Activated T-cell treated with anti-CD3 and anti-CD28 coated beads, Interleukin-2, amount 50 U/mL, for 72 hours (primary cell): ENCODE measurements at places on chromosomes 1 and 21. TPM values are rescaled to one million over a fixed set of nuclear protein-coding genes. Genes with fewer than 3 reads are reported as not detected.

OLFM3 gene
- total RNA-seq = not detected

C1orf94 gene
- not detected for total RNA-seq

KCNE1 gene
- 0.37 TPM for total RNA-seq

CRNN gene
- total RNA-seq = not detected

DNA sequence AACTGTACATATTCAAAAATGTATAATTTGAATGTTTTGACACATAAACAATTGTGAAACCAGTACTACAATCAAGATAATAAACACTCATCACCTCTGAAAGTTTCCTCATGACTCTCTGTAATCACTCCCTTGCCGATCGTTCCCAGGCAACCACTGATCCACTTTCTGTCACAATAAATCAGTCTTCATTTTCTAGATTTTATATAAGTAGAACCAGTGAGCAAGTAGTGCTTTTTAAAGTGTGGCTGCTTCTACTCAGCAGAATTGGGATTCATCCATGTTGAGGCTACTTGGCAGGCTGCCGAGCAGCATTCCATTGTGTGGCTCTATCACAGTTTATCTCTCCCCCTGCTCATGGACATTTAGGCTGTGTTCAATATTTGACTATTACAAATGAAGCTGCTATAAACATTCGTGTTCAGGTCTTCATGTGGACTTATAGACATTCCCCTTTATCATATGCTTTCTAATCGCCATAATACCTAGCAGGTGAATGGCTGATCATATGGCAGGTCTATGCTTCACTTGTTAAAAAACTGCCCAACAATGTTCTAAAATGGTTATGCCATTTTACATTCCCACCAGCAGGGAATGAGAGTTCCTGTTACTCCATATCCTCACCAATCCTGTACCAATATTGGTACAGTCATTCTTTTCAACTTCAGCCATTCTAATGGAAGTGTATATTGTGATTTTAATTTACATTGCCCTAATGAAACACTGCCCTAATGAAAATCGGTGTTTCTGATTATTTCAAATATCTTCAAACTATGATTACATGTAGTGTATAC is 20.5 kb downstream of the TEX38 start:
- peaks cover 11% of the 10 kb centered on the region for H3K36me3 ChIP-seq
- peaks cover 6% of the 10 kb centered on the region for H3K4me1 ChIP-seq
- no peak overlapping the region for H3K4me3 ChIP-seq

GRCh38 chr1:61083013-61083806 is 849 bp downstream of the NFIA start:
- peaks cover 3% of the 10 kb centered on the region for H3K36me3 ChIP-seq
- H3K27ac ChIP-seq = no peak overlapping the region
- DNase-seq = peak; percentile 39
- H3K27me3 ChIP-seq = peaks cover 30% of the 10 kb centered on the region

DNA sequence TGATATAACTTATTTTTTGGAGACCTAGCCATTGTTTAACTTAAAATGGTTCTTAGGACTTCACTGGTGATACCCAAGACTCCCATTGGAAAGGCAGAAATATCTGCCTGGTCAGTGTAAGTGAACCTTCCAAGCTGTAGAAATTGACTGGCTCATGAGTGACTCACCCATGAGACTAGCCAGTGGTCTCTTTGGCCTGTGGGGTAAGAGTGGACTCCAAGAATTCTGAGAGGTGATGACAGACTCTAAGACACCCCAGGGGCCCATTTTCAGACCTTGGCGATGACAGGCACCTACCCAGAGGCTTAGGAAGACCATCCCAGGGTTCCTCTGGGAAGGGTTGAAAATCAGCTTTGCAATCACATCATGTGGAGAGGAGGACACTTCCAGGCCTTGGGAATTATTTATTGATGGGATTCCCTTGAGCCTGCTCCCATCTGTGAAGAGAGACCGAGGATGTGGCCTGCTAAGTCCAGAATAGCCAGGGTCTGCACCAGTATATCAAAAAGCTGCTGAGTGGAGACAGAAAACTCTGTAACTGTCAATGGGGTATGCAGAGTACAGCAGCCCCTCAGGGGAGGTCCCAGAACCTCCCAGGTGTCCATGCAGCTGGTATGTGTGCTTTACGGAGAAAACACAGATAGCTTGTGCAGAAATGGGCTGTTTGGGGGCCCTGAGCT is 78.9 kb downstream of the KAZN start:
- no peak overlapping the region for H3K4me3 ChIP-seq
- H3K27me3 ChIP-seq = peaks cover 5% of the 10 kb centered on the region
- DNase-seq = no peak
- H3K27ac ChIP-seq = no peak overlapping the region

GRCh38 chr21:30234643-30235042 is 18.7 kb upstream of the CLDN8 start:
- H3K4me3 ChIP-seq = no peak overlapping the region
- H3K4me1 ChIP-seq = no peaks in the 10 kb centered on the region
- H3K36me3 ChIP-seq = no peaks in the 10 kb centered on the region

DNA sequence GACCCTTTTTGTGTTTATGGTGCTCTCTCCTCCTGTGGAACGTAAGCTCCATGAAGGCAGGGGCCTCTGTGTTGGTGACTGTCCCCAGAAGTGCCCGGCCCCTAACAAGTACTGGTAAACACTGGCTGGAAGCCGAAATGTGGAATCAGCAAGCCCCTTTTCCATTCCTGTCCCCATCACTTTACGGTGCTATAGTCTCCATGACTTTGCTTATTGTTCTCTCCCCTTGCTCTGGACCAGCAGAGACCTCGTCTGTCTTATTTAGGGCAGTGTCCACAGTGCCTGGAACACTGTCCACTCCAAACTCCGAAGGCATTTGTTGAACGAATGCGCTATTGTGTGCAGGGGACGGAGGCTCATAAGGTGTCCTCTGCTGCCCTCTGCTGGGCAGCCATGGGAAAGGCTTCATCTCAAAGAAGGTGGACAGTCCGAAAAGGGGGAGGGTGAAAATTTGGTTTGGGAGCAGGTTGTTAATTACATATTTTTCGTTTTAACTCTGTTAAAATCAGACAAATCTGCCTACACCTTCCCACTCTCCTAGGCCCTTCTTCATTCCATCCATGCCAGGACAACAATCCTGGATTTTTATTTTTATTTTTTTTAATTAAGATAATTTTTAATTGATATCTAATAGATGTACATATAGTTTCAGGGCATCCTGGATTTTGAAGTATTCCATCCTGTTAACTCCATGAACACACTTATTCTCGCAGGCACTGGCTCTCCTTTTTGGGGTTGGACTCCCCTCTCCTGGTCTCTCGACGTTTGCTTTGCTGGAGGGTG is 115.6 kb downstream of the PGBD5 start:
- peaks cover 26% of the 10 kb centered on the region for H3K4me1 ChIP-seq
- DNase-seq = peak; percentile 75
- H3K36me3 ChIP-seq = no peaks in the 10 kb centered on the region
- H3K4me3 ChIP-seq = no peak overlapping the region
- peaks cover 18% of the 10 kb centered on the region for H3K27me3 ChIP-seq
- H3K27ac ChIP-seq = no peak overlapping the region

GRCh38 chr21:26405735-26406361 is 167.2 kb downstream of the CYYR1 start:
- H3K27ac ChIP-seq = no peak overlapping the region
- H3K4me3 ChIP-seq = no peak overlapping the region
- peaks cover 9% of the 10 kb centered on the region for H3K4me1 ChIP-seq
- H3K36me3 ChIP-seq = no peaks in the 10 kb centered on the region
- H3K27me3 ChIP-seq = no peaks in the 10 kb centered on the region

DNA sequence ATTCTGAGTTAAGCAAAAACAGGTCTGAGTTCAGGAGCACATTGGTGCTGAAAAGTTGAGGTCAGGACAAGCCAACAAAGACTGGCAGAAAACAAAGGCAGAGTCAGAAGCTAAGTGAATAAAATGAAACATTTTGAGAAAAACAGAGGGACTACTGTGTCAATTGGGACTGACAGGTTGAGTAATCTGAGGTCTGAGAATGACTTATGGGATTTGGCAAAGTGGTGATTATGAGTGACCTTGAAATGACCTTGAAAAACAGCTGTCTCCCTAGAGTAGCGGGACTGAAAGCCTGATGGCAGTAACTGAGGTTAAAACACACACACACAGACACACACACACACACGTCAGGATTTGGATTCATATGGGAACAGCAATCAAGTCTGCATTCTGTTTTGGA is 8.8 kb upstream of the COG2 start:
- peaks cover 20% of the 10 kb centered on the region for H3K27me3 ChIP-seq
- DNase-seq = no peak
- H3K4me1 ChIP-seq = no peaks in the 10 kb centered on the region

DNA sequence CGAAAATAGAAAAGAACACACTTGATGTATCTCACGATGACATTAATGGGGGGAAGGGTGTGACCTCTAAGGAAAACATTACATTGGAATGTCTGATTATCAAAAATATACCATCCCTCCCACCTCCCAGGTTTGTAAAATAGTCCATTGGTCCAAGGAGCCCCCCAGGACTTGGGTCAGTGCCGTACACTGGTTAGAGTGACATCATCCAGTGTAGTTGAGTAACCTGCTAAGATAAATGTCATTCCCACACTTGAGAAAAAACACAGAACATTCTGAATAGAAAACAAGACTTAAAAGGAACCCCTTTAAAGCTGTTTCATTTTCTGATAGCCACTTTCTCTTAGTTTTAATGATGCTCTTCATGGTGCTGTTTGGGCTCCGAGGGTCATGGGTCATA is 15.2 kb downstream of the DDX20 start:
- H3K27ac ChIP-seq = no peak overlapping the region
- peaks cover 6% of the 10 kb centered on the region for H3K36me3 ChIP-seq
- DNase-seq = no peak
- no peak overlapping the region for H3K4me3 ChIP-seq
- peaks cover 5% of the 10 kb centered on the region for H3K4me1 ChIP-seq

GRCh38 chr1:93275634-93276295 is 69.9 kb upstream of the DR1 start:
- DNase-seq = no peak
- H3K36me3 ChIP-seq = peaks cover 11% of the 10 kb centered on the region
- H3K27ac ChIP-seq = no peak overlapping the region
